AG04450 (cell line): ENCODE measurements at places on chromosomes 3 and 15. TPM values are rescaled to one million over a fixed set of nuclear protein-coding genes. Genes with fewer than 3 reads are reported as not detected.

SCAANT1 gene
- not detected in 2 replicates for polyA plus RNA-seq

ADAMTS9 gene
- 0.76 and 1.1 TPM in 2 replicates for polyA plus RNA-seq

SLC24A5 gene
- polyA plus RNA-seq = 0.05 TPM in 1 of 2 replicates, not detected in the other

SCN11A gene
- 0.05 TPM in 2 replicates for polyA plus RNA-seq

TMC3 gene
- polyA plus RNA-seq = not detected in 2 replicates

PROK2 gene
- not detected in 2 replicates for polyA plus RNA-seq

AP2M1 gene
- 963 and 1,068 TPM in 2 replicates for polyA plus RNA-seq

B3GNT5 gene
- 2.0 and 2.9 TPM in 2 replicates for polyA plus RNA-seq

LIPH gene
- 0.02 and 0.06 TPM in 2 replicates for polyA plus RNA-seq

DNA sequence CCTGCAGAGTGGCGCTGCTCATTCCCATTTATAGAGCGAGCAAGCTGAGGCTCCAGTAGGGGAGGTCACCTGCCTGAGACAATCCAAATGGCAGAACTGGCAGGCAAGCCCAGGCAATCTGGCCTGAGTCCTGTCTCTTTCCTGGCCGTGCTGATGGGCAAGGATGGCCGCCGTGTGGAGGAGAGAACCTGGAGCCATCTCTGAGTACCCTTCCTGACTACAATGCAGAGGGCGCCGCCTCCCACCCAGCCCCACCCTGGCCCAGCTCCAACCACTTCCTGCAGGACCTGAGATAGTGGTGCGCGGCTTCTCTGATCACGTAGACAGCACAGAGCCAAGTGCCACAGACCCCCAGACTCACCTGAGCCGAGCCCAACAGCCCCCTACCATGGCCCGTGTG lies 7.0 kb downstream of the TLR9 start:
- no peak for DNase-seq

- DNase-seq = no peak
Measured at GRCh38 chr15:63977119-63977518, 69.2 kb downstream of the DAPK2 start.

GRCh38 chr3:54549607-54550220 lies 378.1 kb downstream of the LRTM1 start:
- DNase-seq = no peak

- no peak for DNase-seq
Measured at GRCh38 chr3:49883998-49884397, 14.3 kb upstream of the CAMKV start.

- peak; percentile 37 for DNase-seq
Measured at GRCh38 chr15:29698030-29698701, 124.1 kb downstream of the TJP1 start.

GRCh38 chr3:143464850-143465249 lies 345.3 kb downstream of the CHST2 start:
- DNase-seq = no peak

DNA sequence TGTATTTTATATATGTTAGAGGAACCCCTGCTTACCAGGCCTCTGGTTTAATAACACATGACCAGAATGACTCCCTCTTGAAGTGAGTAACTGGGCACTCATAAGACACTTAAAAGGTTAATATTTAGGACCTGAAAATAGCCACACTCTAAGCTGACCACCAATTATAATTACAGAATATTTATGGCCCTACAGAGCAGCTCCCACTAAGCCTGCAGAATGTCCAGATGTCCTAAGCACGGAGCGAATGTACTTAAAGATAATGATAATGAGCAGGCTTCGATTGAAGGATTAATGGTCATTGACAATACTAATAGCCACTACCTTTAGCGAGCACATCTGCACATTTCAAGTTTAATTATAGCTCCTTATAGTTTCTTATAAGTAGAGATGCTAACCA lies 22.8 kb upstream of the KCTD6 start:
- DNase-seq = no peak

- DNase-seq = no peak
Measured at GRCh38 chr15:100107151-100107550, 234.6 kb downstream of the ADAMTS17 start.

GRCh38 chr15:38308797-38309196 lies 56.2 kb downstream of the SPRED1 start:
- DNase-seq = no peak
